ENCODE measurements at places on chromosomes 1 and 21. TPM values are rescaled to one million over a fixed set of nuclear protein-coding genes. Genes with fewer than 3 reads are reported as not detected.

The OR10Z1 gene
- 0.22 TPM for total RNA-seq

The CBS gene
- total RNA-seq, result 138 TPM

The TRAF3IP3 gene
- total RNA-seq, result not detected

The PCP4L1 gene
- not detected for total RNA-seq

The DOCK7 gene
- total RNA-seq, result 149 TPM

The TCHH gene
- not detected for total RNA-seq

The ARHGAP30 gene
- total RNA-seq, result not detected

The POU3F1 gene
- not detected for total RNA-seq

The AGMAT gene
- total RNA-seq, result 1.8 TPM

Data from uterine smooth muscle cell (primary cell).